Activated effector memory CD4-positive, alpha-beta T cell treated with anti-CD3 and anti-CD28 coated beads, Interleukin-2, amount 50 U/mL, for 16 hours (primary cell): ENCODE measurements at places on chromosomes 4 and X.

DNA sequence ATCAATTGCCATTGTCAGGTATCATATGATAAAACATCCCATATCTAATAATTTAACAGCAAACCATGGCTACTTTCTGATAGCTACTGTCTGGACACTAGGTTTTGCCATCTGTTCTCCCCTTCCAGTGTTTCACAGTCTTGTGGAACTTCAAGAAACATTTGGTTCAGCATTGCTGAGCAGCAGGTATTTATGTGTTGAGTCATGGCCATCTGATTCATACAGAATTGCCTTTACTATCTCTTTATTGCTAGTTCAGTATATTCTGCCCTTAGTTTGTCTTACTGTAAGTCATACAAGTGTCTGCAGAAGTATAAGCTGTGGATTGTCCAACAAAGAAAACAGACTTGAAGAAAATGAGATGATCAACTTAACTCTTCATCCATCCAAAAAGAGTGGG, 7.0 kb downstream of the NPY5R start:
- DNase-seq = no peak

DNA sequence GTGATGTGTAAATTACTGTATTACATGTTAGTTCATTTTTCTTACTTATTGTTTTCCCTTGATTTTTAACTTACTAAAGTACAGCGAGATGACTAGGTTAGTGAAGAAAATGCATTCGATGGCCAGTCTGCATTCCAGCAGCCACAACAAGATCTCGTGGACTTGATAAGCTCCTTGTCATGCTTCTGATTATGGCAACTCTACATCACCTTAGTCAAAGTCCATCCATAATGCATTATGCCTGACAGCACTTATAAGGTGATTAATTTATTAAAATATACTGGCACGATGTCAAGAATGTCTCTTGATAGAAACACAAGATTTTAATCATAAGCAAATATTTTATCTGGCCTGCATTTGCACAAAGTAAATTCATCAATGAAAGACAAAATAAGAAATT, 109.9 kb upstream of the NAP1L5 start:
- DNase-seq = no peak

DNA sequence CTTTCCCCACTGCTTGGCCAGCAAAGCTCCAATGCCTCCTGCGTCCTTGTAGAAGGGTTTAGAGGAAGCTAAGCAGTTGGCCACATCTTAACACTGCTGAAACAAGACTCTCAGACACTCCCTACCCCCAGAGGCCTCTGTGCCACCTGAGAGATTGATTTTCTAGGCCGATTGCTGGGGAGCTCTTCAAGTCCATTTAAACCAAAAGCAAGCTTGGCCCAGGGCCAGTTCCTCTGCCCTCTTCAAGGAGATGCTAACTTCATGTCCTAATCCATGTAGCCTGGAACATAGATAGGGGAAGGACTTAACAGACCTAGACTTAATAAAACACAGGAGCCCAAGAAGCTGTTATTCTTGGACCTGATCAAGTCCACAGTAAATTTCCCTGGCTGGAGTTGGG, 27.2 kb upstream of the FMR1NB start:
- no peak for DNase-seq

DNA sequence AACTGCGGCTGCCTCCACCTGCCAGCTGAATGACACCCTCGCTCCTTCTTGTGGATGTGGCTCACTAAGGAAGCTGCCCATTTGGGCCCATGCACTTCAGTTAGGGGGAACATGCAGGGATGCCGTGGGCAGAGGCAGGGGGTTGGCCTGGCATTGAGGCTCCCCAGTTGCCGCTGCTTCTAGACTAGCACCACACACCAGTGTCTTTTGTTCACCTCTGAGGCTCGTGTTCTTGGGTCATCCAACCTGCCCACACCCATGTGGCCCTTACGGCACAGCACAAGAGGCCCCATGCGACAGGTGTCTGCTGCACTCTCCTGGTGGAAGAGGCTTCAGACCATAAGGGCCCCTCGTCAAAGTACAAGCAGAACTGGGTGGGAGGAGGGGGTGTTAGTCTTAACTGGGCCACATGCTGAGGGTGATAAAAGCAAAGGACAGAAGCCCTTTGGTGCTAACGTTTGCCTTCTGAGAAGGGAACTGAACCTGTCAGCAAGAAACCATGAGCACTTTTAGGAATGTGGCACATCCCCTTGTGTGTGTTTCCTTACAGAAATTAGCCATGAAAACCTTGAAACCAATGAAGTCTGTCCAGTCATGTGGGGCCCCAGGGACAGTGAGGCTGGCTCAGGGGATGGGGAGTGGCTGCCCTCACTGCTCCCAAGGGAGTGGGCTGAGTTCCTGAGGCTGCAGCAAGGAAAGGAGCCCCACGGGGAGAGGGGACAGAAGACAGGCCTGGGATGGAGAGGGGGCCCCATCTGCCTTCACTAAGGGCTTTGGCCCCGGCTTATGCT, 39.2 kb downstream of the MAP7D3 start:
- DNase-seq = no peak

DNA sequence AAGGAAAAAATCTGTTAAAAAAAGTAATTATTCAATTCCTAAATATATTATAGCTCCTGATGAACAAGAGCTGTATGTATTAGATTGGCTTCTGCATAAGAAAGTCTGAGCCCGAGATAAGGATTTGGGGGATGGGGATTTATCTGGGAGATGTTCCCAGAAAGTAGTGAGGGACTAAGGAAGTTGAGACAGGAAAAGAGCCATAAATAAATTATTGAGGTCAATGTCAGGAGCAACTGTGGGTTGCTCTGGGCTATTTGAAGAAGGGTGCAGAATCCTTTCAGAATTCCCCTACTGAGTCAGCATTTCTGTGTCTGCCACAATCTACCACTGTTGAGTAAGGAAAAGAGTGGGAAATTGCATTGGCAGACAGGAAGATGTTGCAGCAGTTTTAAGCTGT, 3.1 kb upstream of the TDO2 start:
- DNase-seq = no peak

GRCh38 chrX:124362072-124362471, 15.7 kb downstream of the SH2D1A start:
- DNase-seq = no peak

- DNase-seq = peak; percentile 65
Measured at GRCh38 chrX:118726887-118727685, at the start of gene IL13RA1. Gene IL13RA1, plus strand, starts transcription at chrX:118727606. Its CDS starts 33 bp downstream, at chrX:118727639.

- no peak for DNase-seq
Measured at GRCh38 chr4:185424905-185425646, 688 bp downstream of the UFSP2 start.
